ENCODE measurements at places on chromosomes 3 and 15.

- DNase-seq, result no peak
Observed at GRCh38 chr3:17935222-17935621, 192.8 kb upstream of the TBC1D5 start.

DNA sequence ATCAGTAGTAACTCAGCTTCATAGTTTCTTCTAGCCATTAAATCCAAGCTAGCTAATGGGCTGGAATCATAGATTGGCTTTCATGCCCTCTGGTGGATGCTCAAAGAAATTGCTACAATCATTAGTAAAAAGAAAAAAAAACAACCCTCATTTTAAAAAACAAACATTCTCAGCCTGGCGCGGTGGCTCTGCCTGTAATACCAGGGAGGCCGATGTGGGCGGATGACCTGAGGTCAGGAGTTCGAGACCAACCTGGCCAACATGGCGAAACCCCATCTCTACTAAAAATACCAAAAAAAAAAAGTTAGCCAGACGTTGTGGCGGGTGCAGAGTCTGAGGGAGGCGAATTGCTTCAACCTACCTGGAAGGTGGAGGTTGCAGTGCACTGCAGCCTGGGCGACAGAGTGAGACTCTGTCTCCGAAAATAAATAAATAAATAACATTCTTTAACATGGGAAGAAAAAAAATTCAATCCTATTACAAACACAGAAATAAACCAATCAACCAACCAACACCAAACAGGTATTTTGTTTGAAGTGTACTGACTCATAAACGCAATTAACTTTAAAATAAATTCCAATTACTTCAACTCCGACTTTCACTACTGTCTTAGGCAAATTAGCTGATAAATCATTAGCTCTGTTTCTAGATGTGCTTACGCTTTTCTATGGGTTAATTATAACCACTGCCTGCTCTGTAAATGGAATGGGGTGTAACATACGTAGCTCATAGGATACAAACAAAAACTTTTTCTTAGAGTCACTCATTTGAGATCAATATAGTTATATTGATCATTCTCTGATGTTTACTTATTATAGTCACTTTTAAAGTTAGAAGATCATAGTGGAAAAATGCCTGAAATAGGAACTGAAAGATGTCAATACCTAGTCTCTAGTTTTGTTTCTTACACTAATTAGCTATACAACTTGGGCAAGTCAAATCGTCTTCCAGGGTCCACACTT lies 24.9 kb downstream of the TMEM207 start:
- DNase-seq, result no peak

- no peak for DNase-seq
Observed at GRCh38 chr3:194003114-194004057, 132.6 kb upstream of the HES1 start.

- no peak for DNase-seq
Observed at GRCh38 chr3:49333091-49333490, 6.8 kb downstream of the USP4 start.

DNA sequence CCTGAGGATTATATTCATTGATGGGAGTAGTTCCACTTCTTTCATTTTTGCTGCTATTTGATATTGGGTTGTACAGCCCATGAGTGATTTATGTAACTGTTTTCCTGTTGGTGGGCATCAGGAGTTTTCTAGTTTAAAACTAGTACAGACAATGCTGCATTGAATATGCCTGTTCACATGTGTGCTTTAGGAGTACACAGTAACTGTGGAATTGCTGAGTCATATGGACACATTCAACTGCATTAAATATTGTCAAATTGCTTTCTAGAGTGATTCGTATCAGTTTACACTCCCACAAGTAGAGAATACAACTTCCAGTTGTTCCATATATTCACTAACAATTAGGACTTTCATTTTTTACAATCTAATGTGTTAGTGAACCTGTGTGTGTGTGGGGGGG lies 59.8 kb upstream of the THSD4 start:
- no peak for DNase-seq

GRCh38 chr15:26867200-26868007 lies 542 bp downstream of the GABRA5 start:
- DNase-seq, result no peak

DNA sequence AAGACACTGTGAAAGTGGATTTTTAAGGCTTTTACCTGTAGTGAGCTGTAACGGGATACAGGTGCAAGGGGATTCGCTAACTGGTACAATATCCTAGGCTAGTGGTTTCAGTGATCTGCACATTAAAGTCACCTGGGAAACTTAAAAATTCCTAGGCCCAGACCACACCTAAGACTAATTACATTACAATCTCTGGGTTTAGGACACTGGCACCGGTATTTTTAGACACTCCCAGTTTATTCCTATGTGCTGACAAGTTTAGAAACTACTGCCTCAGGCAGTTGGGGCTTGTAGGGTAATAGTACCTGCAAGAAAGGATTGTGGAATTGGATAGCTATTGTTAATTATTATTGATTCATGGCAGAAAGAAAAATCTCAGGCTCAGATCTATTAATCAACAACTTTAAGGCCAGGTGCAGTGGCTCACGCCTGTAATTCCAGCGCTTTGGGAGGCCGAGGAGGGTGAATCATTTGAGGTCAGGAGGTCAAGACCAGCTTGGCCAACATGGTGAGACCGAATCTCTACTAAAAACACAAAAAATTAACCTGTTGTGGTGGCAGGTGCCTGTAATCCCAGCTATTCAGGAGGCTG lies 50.4 kb upstream of the CASR start:
- DNase-seq, result no peak

GRCh38 chr3:73759297-73759711 lies 134.6 kb upstream of the PDZRN3 start:
- no peak for DNase-seq

GRCh38 chr3:167772992-167773391 lies 37.5 kb downstream of the SERPINI1 start:
- DNase-seq, result no peak
